ENCODE measurements at places on chromosomes 7 and 10. TPM values are rescaled to one million over a fixed set of nuclear protein-coding genes. Genes with fewer than 3 reads are reported as not detected.

KCNMA1 gene
- not detected for total RNA-seq

SRPK2 gene
- 32.3 TPM for total RNA-seq

UCN3 gene
- not detected for total RNA-seq

RELN gene
- 27.9 TPM for total RNA-seq

SLC13A1 gene
- not detected for total RNA-seq

SLC25A28 gene
- total RNA-seq: 11.3 TPM

STEAP1B gene
- 47.8 TPM for total RNA-seq

NHLRC2 gene
- 34.0 TPM for total RNA-seq

DIP2C gene
- total RNA-seq: 6.2 TPM

CCL24 gene
- total RNA-seq: not detected

DEPP1 gene
- 40.5 TPM for total RNA-seq

GBX1 gene
- total RNA-seq: not detected

LIPN gene
- not detected for total RNA-seq

JAKMIP3 gene
- not detected for total RNA-seq

ACBD7 gene
- 3.3 TPM for total RNA-seq

DLX5 gene
- total RNA-seq: not detected

Data from mammary microvascular endothelial cell (primary cell).